ENCODE measurements at places on chromosomes 3 and 15. TPM values are rescaled to one million over a fixed set of nuclear protein-coding genes. Genes with fewer than 3 reads are reported as not detected.

DNA sequence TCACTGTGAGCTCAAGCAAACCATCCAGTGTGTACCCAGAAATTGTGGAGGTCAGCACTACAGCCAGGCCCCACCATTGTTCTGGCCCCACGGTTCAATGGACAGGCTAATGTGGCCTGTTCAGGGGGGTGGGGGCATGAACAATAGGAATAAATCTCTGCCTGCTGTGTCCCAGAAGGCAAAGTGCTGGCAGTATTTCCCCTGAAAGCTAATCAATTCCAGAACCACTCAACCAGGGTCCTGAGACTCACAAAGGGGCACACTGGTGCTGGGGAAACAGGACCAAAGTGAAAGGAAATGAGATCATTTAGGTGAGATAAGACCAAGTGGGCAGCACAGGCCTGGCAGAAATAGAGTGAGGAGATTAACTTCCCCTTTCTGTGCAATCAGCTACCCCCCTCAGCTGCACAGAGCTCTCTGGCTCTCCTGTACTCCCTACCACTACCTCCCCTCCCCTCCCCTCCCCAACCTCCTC, 11.5 kb downstream of the CRYGS start:
- no peak for DNase-seq
- H3K4me3 ChIP-seq, result no peak overlapping the region
- H3K4me1 ChIP-seq, result peaks cover 11% of the 10 kb centered on the region
- no peaks in the 10 kb centered on the region for H3K36me3 ChIP-seq
- H3K27me3 ChIP-seq, result peaks cover 8% of the 10 kb centered on the region

- no peak for DNase-seq
- no peak overlapping the region for H3K4me3 ChIP-seq
- no peak overlapping the region for H3K27ac ChIP-seq
- H3K27me3 ChIP-seq, result peaks cover 2% of the 10 kb centered on the region
- no peaks in the 10 kb centered on the region for H3K4me1 ChIP-seq
- no peaks in the 10 kb centered on the region for H3K36me3 ChIP-seq
Measured at GRCh38 chr3:117762621-117763037, 1053.0 kb downstream of the TUSC7 start.

GRCh38 chr15:61063875-61064320, 165.2 kb downstream of the RORA start:
- peaks cover 3% of the 10 kb centered on the region for H3K4me1 ChIP-seq
- H3K27ac ChIP-seq, result no peak overlapping the region
- H3K36me3 ChIP-seq, result no peaks in the 10 kb centered on the region
- DNase-seq, result no peak

DNA sequence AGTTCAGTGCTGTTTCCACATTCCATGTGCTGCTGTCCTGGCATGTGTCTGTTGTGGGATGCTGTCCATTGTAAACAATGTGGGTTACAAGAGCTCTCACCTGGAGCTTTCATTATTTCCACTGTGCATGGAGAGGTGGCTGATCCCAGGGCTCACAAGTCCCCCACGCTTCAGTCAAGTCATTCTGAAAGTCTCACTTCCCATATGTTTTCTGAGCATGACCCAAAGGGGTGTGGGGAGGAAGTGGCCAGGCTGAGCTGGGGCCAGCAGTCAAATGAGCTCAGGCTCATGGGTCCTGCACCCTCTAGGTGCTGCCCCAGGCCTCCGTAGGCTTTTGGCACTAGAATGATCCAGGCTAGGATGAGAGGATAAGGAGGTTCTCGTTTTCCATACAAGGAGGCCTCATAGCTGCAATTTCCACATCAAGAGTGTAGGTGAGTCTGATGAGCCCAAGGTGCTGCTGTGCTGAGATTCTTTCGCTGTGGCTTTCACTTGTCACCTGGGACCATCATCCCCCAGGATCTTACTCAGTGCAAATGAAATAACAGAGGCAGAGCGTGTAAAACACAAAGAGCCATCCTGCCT, 22.0 kb downstream of the STARD5 start:
- H3K27ac ChIP-seq, result no peak overlapping the region
- peaks cover 28% of the 10 kb centered on the region for H3K4me1 ChIP-seq
- H3K27me3 ChIP-seq, result peaks cover 6% of the 10 kb centered on the region
- DNase-seq, result no peak
- no peaks in the 10 kb centered on the region for H3K36me3 ChIP-seq
- H3K4me3 ChIP-seq, result no peak overlapping the region

DNA sequence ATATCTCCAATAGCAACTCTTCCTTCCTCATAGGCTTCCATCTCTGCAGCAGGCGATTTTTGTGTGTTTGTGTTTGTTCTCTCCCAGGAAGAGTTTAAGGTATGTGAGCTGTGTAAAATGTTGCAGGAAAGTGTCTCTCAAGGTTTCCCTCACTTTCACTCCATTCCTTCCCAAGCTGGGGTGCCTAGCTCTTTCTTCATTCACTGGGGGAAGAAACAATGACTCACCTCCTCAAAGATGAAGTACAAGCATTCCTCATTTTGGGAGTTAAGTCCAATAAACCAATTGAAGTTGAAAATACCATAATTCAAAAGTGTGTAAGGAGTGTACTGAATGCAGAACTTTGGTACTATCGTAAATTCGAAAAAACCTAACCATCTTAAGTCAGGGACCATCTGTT, 422.7 kb upstream of the CFAP20DC start:
- no peaks in the 10 kb centered on the region for H3K27me3 ChIP-seq
- no peak for DNase-seq
- H3K36me3 ChIP-seq, result no peaks in the 10 kb centered on the region
- H3K4me3 ChIP-seq, result no peak overlapping the region
- no peak overlapping the region for H3K27ac ChIP-seq

DNA sequence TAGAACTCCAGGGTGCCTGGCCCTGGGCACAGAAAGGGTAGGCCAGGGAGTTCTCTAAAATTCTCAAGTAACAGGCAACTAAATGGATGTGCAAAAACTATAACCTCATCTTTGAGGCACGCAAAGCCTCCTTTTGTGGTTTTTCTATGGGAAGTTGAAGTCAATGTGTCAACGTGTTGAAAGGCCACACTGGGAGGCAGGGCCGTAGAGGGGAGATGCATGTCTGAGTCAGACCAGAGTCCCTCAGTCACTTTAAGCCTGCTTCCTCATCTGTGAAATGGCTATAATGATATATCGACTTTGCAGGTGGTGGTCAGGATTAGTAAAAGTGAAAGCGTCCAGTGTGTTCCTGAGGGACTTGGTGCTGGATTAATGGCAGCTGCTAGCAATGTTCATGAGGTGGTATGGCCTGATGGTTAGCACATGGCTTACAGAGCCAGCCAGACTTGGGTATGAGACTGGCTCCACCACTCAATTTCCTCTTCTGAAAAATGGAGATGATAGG, 17.0 kb downstream of the TGM5 start:
- peaks cover 24% of the 10 kb centered on the region for H3K4me1 ChIP-seq
- no peaks in the 10 kb centered on the region for H3K36me3 ChIP-seq
- peaks cover 30% of the 10 kb centered on the region for H3K27me3 ChIP-seq
- peak overlapping the region; percentile 90 for H3K27ac ChIP-seq

- H3K4me3 ChIP-seq, result peak within 1 kb of the TSS; percentile 91
- peak within 1 kb of the TSS; percentile 100 for H3K27ac ChIP-seq
- peak; percentile 90 for DNase-seq
- H3K36me3 ChIP-seq, result peaks cover 16% of the 10 kb centered on the region
- H3K27me3 ChIP-seq, result peaks cover 4% of the 10 kb centered on the region
- H3K4me1 ChIP-seq, result peaks cover 67% of the 10 kb centered on the region
Measured at GRCh38 chr3:113745756-113746547, at the start of gene NAA50. NAA50 (minus strand) TSS chr3:113746249; CDS start chr3:113745949, 300 bp downstream.

- peaks cover 7% of the 10 kb centered on the region for H3K36me3 ChIP-seq
- H3K4me1 ChIP-seq, result peaks cover 32% of the 10 kb centered on the region
- peak; percentile 58 for DNase-seq
Measured at GRCh38 chr15:48946074-48946839, 17.5 kb downstream of the SHC4 start.

- H3K4me3 ChIP-seq, result no peak overlapping the region
- peaks cover 10% of the 10 kb centered on the region for H3K36me3 ChIP-seq
- DNase-seq, result no peak
- H3K27me3 ChIP-seq, result no peaks in the 10 kb centered on the region
Measured at GRCh38 chr3:136434429-136434828, 184.3 kb downstream of the PCCB start.

DNA sequence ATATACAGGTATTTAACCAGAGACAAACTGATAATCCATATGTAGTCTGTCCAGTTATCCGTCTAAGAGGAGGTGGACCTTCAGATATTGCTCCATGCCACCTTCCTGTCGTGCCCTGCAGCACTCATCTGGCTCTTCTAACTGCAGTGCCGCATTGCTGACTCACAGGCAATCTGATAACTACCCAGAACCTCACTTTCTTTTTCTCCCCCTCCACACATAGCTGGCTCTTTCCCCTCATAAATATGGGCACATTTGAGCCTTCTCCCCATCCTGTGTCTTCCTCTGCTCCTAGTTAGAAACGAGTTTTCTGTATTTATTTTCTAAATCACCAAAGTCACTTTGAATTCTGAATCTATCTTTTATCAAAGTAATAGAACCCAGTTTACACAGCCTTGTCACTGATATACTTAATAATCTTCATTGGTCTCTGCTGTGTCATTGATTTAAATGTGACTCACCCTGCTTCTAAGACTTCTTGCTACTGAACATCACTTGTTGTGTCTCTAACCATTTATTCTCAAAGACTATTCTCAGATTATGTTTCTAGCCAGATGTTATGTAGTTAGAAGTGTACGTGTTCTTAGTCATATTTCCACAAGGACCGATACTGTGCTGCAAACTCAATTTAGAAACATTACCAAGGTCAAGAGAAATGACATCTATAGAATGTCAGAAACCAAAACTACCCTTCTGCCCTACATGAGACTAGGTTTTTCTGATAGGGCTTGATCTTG, 17.4 kb upstream of the KCNMB2 start:
- no peak for DNase-seq
- peaks cover 2% of the 10 kb centered on the region for H3K27me3 ChIP-seq
- no peak overlapping the region for H3K4me3 ChIP-seq
- no peaks in the 10 kb centered on the region for H3K36me3 ChIP-seq

- H3K36me3 ChIP-seq, result peaks cover 33% of the 10 kb centered on the region
- no peak for DNase-seq
- H3K27ac ChIP-seq, result no peak overlapping the region
Measured at GRCh38 chr15:66713843-66714508, 11.9 kb downstream of the SMAD6 start.

GRCh38 chr15:67832897-67833709, 6.7 kb downstream of the RNU6-1 start:
- H3K4me3 ChIP-seq, result peak overlapping the region; percentile 82
- H3K36me3 ChIP-seq, result no peaks in the 10 kb centered on the region
- no peak overlapping the region for H3K27ac ChIP-seq
- no peak for DNase-seq

- H3K4me1 ChIP-seq, result no peaks in the 10 kb centered on the region
- no peak overlapping the region for H3K27ac ChIP-seq
- H3K36me3 ChIP-seq, result peaks cover 7% of the 10 kb centered on the region
- peak; percentile 53 for DNase-seq
- no peaks in the 10 kb centered on the region for H3K27me3 ChIP-seq
Measured at GRCh38 chr15:74799856-74800558, 12.6 kb upstream of the LMAN1L start.

DNA sequence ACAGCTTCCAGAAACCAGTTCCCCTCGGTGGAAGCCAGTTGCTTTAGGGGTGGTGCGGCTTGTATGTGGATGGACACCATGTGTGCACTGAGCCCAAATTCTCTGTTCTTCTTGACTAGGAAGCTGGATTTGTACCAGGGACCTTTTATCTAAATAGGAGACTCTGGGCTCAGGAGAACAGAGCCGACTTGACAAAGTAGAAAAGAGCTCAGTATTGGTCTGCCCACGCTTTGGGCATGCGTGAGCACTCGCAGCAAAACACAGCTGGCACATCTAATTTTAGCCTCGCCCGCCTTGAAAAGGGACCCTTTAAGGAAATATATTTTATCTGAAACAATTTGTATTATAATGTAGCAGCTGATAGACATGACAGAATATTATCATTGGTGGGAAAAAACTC, 1.1 kb upstream of the RBMS3 start:
- peaks cover 42% of the 10 kb centered on the region for H3K4me1 ChIP-seq
- DNase-seq, result no peak
- peak overlapping the region; percentile 92 for H3K4me3 ChIP-seq
- H3K36me3 ChIP-seq, result peaks cover 14% of the 10 kb centered on the region
- H3K27ac ChIP-seq, result no peak overlapping the region

GRCh38 chr3:107208100-107208499, 169.1 kb upstream of the CCDC54 start:
- H3K36me3 ChIP-seq, result peaks cover 3% of the 10 kb centered on the region
- DNase-seq, result peak; percentile 95
- peak overlapping the region; percentile 63 for H3K27ac ChIP-seq
- H3K4me1 ChIP-seq, result peaks cover 55% of the 10 kb centered on the region
- peak overlapping the region; percentile 72 for H3K4me3 ChIP-seq

DNA sequence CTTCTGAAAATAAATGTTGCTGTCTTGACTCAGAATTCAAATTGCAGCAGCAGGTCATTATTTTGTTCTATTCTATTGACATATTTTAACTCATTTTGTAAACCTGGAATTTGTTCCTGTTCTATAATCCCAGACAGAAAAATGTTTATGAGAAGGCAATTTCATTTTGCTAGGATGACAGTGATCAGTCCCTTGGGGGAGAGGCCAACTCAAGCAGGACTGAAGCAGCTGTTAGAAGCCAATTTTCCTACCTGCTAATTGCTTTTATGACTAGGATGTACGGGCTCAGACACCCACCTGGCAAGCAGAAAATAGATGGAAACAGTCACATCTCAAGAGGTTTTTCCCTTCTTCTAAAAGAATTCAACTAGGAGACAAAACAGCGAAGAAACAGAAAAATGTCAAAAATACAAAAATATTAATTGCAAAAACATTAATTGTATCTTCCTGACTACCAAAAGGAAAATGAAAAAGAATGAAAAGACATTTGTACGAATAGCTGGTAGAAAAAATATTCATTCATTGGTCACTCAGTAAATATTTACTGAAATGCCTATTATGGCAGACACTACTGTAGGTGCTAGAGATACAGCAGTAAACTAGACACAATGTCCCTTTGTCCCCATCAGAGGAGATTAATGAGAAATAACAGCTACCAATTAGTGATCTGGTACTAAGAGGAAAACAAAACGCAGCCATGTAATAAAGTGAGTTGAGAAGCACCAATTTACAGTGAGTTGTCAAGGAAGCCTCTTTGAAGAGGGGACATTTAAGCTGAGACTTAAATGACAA, 73.5 kb downstream of the PEAK1 start:
- no peak for DNase-seq
- H3K4me3 ChIP-seq, result peak overlapping the region; percentile 21
- H3K27me3 ChIP-seq, result peaks cover 4% of the 10 kb centered on the region
- peak overlapping the region; percentile 57 for H3K27ac ChIP-seq

DNA sequence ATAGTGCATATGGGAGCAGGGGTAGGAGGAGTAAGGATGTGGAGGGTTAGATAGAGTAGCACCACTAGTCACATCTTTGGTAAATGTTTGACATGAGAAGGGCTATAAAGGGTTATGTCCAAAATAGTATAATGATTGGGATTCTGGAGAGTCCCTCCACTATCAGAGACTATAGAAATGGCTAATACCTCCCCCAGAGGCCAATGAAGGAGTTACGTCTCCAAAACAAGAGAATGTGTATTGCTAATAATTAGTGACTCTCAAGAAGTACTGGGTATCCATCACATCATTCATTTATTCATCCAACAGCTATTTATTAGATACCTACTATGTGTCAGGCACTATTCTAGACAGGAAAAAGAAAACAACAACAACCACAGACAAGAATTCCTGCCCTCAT, 203.7 kb upstream of the UMPS start:
- H3K4me3 ChIP-seq, result no peak overlapping the region
- no peaks in the 10 kb centered on the region for H3K36me3 ChIP-seq
- no peak for DNase-seq
- H3K27ac ChIP-seq, result no peak overlapping the region
- no peaks in the 10 kb centered on the region for H3K4me1 ChIP-seq
- H3K27me3 ChIP-seq, result peaks cover 27% of the 10 kb centered on the region

GRCh38 chr3:38916706-38917105, 100.7 kb upstream of the SCN10A start:
- peaks cover 3% of the 10 kb centered on the region for H3K27me3 ChIP-seq
- H3K4me3 ChIP-seq, result no peak overlapping the region
- H3K36me3 ChIP-seq, result no peaks in the 10 kb centered on the region

The RAD51 gene
- 7.8 TPM for total RNA-seq

The ZNF774 gene
- total RNA-seq, result 1.8 TPM

The CSPG5 gene
- 0.17 TPM for total RNA-seq

The BBX gene
- 47.6 TPM for total RNA-seq
